A549 treated with CORT108297 at 1 μM for 4 hours (cell line): ENCODE measurements at places on chromosomes 1 and 21. TPM values are rescaled to one million over a fixed set of nuclear protein-coding genes. Genes with fewer than 3 reads are reported as not detected.

The CCDC30 gene
- 0.39 to 0.68 TPM (median 0.59 TPM) in 5 replicates for total RNA-seq

The WDR64 gene
- total RNA-seq = not detected in 5 replicates

The SLAMF6 gene
- not detected in 5 replicates for total RNA-seq

The NADK gene
- total RNA-seq = 28.6 to 40.1 TPM (median 39.5 TPM) in 5 replicates

The GALNT2 gene
- 140 to 178 TPM (median 160 TPM) in 5 replicates for total RNA-seq

The SV2A gene
- 0.06 to 0.17 TPM (median 0.09 TPM) in 5 replicates for total RNA-seq

The HES2 gene
- total RNA-seq = 2.2 to 4.6 TPM (median 4.1 TPM) in 5 replicates

The CENPF gene
- total RNA-seq = 60.4 to 119 TPM (median 73.5 TPM) in 5 replicates

The LCE3D gene
- 0.44 to 1.3 TPM (median 0.64 TPM) in 5 replicates for total RNA-seq

The ILDR2 gene
- 0.02 to 0.12 TPM (median 0.05 TPM) in 4 of 5 replicates, not detected in the other for total RNA-seq

The SIM2 gene
- total RNA-seq = 7.7 to 11.7 TPM (median 11.0 TPM) in 5 replicates

The SELL gene
- 0.14 to 0.36 TPM (median 0.19 TPM) in 5 replicates for total RNA-seq

The GOLT1A gene
- 3.8 to 6.9 TPM (median 4.5 TPM) in 5 replicates for total RNA-seq

The ARHGEF16 gene
- 3.6 to 5.8 TPM (median 5.0 TPM) in 5 replicates for total RNA-seq

The RCC2 gene
- total RNA-seq = 60.0 to 66.0 TPM (median 62.5 TPM) in 5 replicates

The ICOSLG gene
- 2.1 to 3.3 TPM (median 3.1 TPM) in 5 replicates for total RNA-seq

The TAL1 gene
- total RNA-seq = 0.02 TPM in 2 of 5 replicates, not detected in the others

The GPR52 gene
- total RNA-seq = not detected in 5 replicates

The COL8A2 gene
- total RNA-seq = 0.08 to 0.16 TPM (median 0.09 TPM) in 5 replicates

The ZNF683 gene
- not detected in 5 replicates for total RNA-seq

The ADAM15 gene
- 52.7 to 90.3 TPM (median 81.7 TPM) in 5 replicates for total RNA-seq

The SLAMF7 gene
- total RNA-seq = 1.4 to 2.5 TPM (median 1.9 TPM) in 5 replicates

The ADCY10 gene
- total RNA-seq = 0.05 to 0.20 TPM (median 0.08 TPM) in 4 of 5 replicates, not detected in the other

The RGS8 gene
- not detected in 5 replicates for total RNA-seq

The SNX7 gene
- 21.6 to 53.5 TPM (median 24.9 TPM) in 5 replicates for total RNA-seq

The SLC45A1 gene
- 3.2 to 6.1 TPM (median 5.1 TPM) in 5 replicates for total RNA-seq

The AQP10 gene
- total RNA-seq = not detected in 5 replicates

The CD84 gene
- total RNA-seq = not detected in 5 replicates

The TSPAN2 gene
- total RNA-seq = 0.61 to 2.0 TPM (median 1.1 TPM) in 5 replicates

The PDE4DIP gene
- total RNA-seq = 5.5 to 8.1 TPM (median 6.6 TPM) in 5 replicates

The RIMS3 gene
- 0.61 to 1.3 TPM (median 1.0 TPM) in 5 replicates for total RNA-seq
